Vagina (tissue), 2 donors: ENCODE measurements at places on chromosomes 11 and 22.

DNA sequence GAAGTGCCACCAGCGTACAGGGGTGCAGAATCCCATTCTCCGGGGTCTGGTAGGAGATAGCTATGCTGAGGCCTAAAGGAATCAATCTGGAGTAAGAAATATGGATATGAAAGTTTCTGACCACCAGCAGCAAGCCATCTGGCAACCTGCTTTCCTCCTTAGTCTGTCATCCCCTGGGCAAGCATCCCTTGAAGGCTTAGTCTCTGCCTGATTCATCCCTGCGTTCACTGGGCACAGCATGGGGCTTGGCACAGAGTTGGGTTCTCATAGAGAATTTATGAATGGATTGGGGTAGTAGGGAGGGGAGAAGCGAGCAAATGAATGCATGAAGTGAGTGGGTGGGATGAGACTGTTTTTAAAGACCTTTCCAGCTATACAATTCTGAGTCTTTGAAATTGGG lies 85.8 kb upstream of the NARS2 start:
- no peak overlapping the region for H3K4me3 ChIP-seq
- no peak overlapping the region for H3K27ac ChIP-seq
- H3K4me1 ChIP-seq = no peaks in the 10 kb centered on the region
- H3K27me3 ChIP-seq = no peaks in the 10 kb centered on the region

GRCh38 chr11:113397821-113398220 lies 10.2 kb downstream of the ANKK1 start:
- no peak overlapping the region for H3K27ac ChIP-seq
- H3K4me3 ChIP-seq = no peak overlapping the region
- peaks cover 5% of the 10 kb centered on the region for H3K4me1 ChIP-seq
- H3K27me3 ChIP-seq = no peaks in the 10 kb centered on the region

- no peaks in the 10 kb centered on the region for H3K4me1 ChIP-seq
- H3K36me3 ChIP-seq = no peaks in the 10 kb centered on the region
- H3K4me3 ChIP-seq = no peak overlapping the region
- H3K27me3 ChIP-seq = no peaks in the 10 kb centered on the region
- DNase-seq = peak; percentile 67
These were observed 161.8 kb upstream of the B3GAT1 start for GRCh38 chr11:134573857-134574256.

DNA sequence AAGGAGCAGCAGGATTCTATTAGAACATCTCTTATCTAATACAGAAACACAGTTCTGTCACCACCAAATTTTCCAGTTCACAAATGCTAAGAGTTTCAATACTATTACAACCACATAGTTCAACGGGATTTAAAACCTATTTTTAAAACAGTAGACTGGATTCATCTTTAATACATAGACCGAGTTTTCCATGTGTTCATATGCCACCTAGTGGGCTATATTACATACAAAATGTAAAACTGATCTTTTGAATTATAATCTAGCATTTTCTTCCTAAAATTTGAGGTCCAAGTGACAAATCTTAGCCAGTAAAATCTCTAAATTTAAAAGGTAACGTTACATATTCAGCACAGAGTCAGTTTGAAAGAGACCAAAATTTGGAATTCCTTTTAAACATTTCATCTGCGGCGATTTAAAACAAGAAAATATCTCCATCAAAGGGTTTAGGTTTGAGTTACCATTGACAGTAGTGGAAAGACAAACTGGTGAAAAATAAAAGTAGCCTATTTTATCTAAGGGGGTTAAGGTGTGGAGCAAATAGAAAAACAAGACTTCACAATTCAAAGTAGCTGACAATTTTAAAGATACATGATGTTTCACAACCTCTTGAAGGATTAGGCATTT lies 269.3 kb upstream of the MPPED2 start:
- H3K27me3 ChIP-seq = no peaks in the 10 kb centered on the region
- no peak overlapping the region for H3K4me3 ChIP-seq
- no peaks in the 10 kb centered on the region for H3K4me1 ChIP-seq
- H3K36me3 ChIP-seq = no peaks in the 10 kb centered on the region

DNA sequence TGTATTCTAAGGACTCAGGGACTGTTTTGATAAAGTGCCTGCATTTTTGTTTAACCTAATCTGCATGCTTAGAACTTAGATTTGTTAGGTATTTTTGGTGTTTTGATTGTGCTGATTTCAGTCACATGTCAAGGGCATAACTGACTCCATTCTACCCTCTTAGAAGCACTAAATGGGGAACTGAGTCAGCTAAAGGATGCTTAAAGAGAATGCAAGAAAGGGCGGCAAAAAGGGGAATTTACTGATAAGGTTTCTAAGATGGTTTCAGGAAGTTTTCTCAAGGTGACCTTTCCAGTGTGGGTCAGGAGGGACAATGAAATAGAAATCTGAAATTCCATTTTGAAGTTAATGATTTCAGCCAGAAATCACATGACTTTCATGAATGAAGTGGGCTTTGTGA lies 43.0 kb downstream of the MMP20 start:
- H3K27ac ChIP-seq = no peak overlapping the region
- no peak for DNase-seq
- no peaks in the 10 kb centered on the region for H3K27me3 ChIP-seq
- no peak overlapping the region for H3K4me3 ChIP-seq
- no peaks in the 10 kb centered on the region for H3K36me3 ChIP-seq

DNA sequence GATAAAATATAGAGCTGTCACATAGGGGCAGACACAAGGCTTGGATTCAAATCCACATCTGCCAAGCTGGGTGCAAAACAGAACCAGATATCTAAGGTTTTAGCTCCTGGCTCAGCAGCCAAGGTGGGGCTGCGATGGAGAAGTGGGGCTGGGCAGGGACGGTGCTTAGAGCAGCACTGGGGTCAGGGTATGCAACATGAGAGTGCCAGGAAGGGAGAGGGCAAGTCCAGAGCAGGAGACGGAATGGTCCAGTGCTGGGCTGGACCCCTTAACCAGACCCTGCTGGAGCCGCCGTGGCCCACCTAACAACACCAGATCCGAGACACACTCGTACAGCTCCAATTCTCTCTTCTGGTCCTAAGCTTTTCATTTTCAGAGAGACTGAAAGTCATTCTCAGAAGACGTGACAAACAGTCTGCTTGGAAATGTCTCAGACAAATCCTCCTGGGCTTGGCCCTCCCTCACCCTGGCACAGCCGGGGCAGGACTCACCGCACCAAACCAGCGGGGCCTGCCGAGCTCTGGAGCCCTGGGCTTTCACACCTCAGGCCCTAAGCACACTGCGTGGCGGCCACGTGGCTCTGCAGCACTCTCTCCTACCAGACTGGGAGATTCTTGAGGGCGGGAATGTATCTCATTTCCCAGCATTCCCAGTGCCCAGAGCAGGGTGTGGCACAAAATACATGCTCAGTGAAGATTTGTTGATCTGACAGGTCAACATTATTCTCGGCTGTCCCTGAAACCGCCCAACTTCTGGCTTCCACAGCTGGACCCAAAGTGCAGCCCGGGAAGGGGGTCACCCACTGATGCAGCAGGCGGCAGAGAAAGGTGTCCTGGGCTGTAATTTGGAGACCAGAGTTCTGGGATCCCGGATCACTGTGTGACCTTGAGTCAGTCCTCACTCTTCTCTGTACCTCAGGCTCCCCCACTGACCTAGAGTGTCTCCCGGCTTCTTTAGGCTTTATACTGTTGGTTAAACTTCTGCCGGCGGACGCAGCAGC lies 11.6 kb downstream of the LRRC32 start:
- no peak overlapping the region for H3K4me3 ChIP-seq
- H3K27me3 ChIP-seq = no peaks in the 10 kb centered on the region
- peaks cover 36% of the 10 kb centered on the region for H3K4me1 ChIP-seq
- DNase-seq = no peak
- peaks cover 26% of the 10 kb centered on the region for H3K36me3 ChIP-seq
- no peak overlapping the region for H3K27ac ChIP-seq

DNA sequence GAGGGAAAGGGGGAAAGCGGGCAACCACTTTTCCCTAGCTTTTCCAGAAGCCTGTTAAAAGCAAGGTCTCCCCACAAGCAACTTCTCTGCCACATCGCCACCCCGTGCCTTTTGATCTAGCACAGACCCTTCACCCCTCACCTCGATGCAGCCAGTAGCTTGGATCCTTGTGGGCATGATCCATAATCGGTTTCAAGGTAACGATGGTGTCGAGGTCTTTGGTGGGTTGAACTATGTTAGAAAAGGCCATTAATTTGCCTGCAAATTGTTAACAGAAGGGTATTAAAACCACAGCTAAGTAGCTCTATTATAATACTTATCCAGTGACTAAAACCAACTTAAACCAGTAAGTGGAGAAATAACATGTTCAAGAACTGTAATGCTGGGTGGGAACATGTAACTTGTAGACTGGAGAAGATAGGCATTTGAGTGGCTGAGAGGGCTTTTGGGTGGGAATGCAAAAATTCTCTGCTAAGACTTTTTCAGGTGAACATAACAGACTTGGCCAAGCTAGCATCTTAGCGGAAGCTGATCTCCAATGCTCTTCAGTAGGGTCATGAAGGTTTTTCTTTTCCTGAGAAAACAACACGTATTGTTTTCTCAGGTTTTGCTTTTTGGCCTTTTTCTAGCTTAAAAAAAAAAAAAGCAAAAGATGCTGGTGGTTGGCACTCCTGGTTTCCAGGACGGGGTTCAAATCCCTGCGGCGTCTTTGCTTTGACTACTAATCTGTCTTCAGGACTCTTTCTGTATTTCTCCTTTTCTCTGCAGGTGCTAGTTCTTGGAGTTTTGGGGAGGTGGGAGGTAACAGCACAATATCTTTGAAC lies 6.8 kb downstream of the MALAT1 start:
- H3K27me3 ChIP-seq = no peaks in the 10 kb centered on the region
- peaks cover 19% of the 10 kb centered on the region for H3K36me3 ChIP-seq
- H3K4me3 ChIP-seq = peak overlapping the region; percentile 77
- DNase-seq = no peak
- peaks cover 45% of the 10 kb centered on the region for H3K4me1 ChIP-seq

- H3K27me3 ChIP-seq = no peaks in the 10 kb centered on the region
- H3K4me1 ChIP-seq = peaks cover 5% of the 10 kb centered on the region
- DNase-seq = no peak
- H3K36me3 ChIP-seq = no peaks in the 10 kb centered on the region
These were observed 7.7 kb downstream of the TMEM132A start for GRCh38 chr11:60931917-60932316.

GRCh38 chr11:38593649-38594048 lies 1995.6 kb upstream of the RAG2 start:
- H3K27me3 ChIP-seq = no peaks in the 10 kb centered on the region
- H3K27ac ChIP-seq = no peak overlapping the region
- H3K4me1 ChIP-seq = no peaks in the 10 kb centered on the region
- H3K4me3 ChIP-seq = no peak overlapping the region
- DNase-seq = no peak

- no peaks in the 10 kb centered on the region for H3K27me3 ChIP-seq
- H3K4me1 ChIP-seq = no peaks in the 10 kb centered on the region
- no peak for DNase-seq
- H3K36me3 ChIP-seq = no peaks in the 10 kb centered on the region
- H3K27ac ChIP-seq = no peak overlapping the region
These were observed 38.7 kb upstream of the E2F8 start for GRCh38 chr11:19279451-19279850.

DNA sequence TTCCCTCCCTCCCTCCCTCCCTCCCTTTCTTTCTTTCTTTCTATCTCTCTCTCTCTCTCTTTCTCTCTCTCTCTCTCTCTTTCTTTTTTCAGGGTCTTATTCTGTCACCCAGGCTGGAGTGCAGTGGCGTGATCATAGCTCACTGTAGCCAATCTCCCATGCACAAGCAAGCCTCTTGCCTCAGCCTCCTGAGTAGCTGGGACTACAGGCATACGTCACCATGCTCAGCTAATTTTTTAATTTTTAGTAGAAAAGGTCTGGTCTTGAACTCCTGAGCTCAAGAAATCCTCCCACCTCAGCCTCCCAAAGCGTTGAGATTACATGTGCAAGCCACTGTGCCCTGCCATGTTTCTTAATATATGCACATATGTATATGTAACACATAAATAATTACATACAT lies 19.0 kb downstream of the TSKU start:
- peaks cover 98% of the 10 kb centered on the region for H3K4me1 ChIP-seq
- no peak overlapping the region for H3K4me3 ChIP-seq
- peak; percentile 80 for DNase-seq

GRCh38 chr11:680970-681369 lies 14.1 kb downstream of the DEAF1 start:
- H3K4me1 ChIP-seq = no peaks in the 10 kb centered on the region
- DNase-seq = no peak
- H3K36me3 ChIP-seq = no peaks in the 10 kb centered on the region
- no peak overlapping the region for H3K4me3 ChIP-seq
- no peaks in the 10 kb centered on the region for H3K27me3 ChIP-seq
- H3K27ac ChIP-seq = no peak overlapping the region

DNA sequence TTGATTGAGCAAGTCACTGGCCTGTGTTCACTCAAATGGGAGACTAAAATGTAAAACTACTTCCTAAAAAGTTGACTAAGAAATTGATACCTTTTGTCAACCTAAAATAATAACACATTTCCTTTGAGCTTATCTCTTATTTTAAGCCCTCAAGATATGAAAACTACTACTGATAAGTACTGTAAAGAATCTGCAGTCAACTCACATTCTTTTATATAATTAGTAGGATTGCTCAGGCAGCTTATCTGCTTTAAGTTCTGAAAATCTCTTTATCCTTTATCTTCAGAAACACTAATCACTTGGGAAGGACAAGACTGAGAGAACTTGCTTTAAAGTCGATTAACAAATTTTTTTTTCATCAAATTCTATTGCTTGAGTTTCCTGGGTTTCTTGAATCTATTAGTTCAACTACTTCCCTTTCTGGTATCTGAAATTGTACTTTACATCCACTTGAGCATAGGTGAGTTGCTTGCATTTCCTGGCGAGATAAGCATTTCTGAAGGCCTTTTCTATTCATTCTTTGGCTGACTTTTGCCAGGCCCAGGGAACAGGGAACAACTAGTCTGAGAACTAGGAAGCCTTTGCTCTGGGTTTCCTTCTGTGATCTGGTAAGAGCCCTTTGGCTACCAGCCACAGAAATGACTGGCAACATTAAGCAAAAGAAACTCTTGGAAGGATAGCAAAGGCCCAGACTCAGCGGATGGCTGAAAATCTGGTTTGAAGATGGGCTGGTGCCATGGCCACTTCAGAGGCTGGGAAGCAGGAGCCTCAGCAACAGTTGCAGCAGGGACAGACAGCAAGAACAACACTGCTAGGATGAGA lies 19.3 kb upstream of the CSRP3 start:
- H3K27ac ChIP-seq = no peak overlapping the region
- no peak for DNase-seq
- H3K36me3 ChIP-seq = no peaks in the 10 kb centered on the region
- H3K4me1 ChIP-seq = peaks cover 6% of the 10 kb centered on the region
- no peak overlapping the region for H3K4me3 ChIP-seq

- H3K36me3 ChIP-seq = no peaks in the 10 kb centered on the region
- H3K27ac ChIP-seq = peak overlapping the region; percentile 95
- H3K4me3 ChIP-seq = peak overlapping the region; percentile 89
- no peak for DNase-seq
- no peaks in the 10 kb centered on the region for H3K27me3 ChIP-seq
- peaks cover 41% of the 10 kb centered on the region for H3K4me1 ChIP-seq
These were observed 646 bp downstream of the NCAPD3 start for GRCh38 chr11:134223121-134223520.

GRCh38 chr11:59953463-59954218 lies 10.2 kb upstream of the OOSP4A start:
- no peaks in the 10 kb centered on the region for H3K36me3 ChIP-seq
- H3K4me1 ChIP-seq = no peaks in the 10 kb centered on the region
- H3K27ac ChIP-seq = no peak overlapping the region
- DNase-seq = no peak
- no peak overlapping the region for H3K4me3 ChIP-seq

DNA sequence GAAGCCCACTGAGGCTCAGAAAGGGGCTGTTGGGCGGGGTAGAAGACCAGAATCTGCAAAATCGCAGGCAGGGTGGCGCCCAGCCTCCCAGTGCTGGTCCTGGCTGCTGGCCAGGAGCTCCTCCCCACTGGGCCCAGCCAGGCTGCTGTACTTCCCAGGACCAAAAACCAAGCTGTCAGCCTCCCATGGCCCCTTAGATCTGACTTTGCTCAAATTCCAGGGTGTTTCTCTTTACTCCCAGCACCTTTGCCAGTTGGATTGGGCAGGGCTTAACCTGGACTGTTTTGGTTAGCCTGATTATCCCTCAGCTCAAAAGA lies 44.2 kb upstream of the WEE1 start:
- no peak overlapping the region for H3K4me3 ChIP-seq
- H3K27me3 ChIP-seq = no peaks in the 10 kb centered on the region
- H3K4me1 ChIP-seq = peaks cover 61% of the 10 kb centered on the region
